ENCODE measurements at places on chromosomes 5 and 9. TPM values are rescaled to one million over a fixed set of nuclear protein-coding genes. Genes with fewer than 3 reads are reported as not detected.

Gene IL13
- 1.1 TPM for total RNA-seq

Gene NEURL1B
- 22.9 TPM for total RNA-seq

- no peak for DNase-seq
These were observed 1.9 kb downstream of the RPS6 start for GRCh38 chr9:19378164-19378563.

- DNase-seq = no peak
These were observed 14.2 kb downstream of the TCERG1 start for GRCh38 chr5:146461319-146461718.

DNA sequence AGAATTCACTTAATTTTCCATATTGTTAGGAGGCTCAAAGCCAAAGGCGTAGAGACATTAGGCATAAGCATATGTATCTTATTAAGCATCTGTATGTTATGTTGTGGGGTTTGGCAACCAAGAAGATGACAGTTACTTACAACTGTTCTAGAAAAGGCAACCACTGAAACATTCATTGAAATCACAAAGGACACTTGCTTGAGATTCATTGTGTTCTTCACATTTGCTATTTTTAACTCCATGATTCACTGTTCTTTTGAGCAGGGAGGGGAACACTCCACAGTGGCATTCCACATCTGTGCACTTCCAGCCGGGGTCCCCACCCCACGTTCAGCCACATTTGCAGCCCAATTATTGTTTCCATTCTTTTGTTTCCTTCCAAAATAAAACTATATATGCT, 107.1 kb downstream of the PALM2AKAP2 start:
- no peak for DNase-seq

GRCh38 chr5:133914434-133914833, 54.0 kb downstream of the C5orf15 start:
- no peak for DNase-seq

All from omental fat pad (tissue), 4 donors.